T-helper 17 cell (primary cell): ENCODE measurements at places on chromosomes 16 and 17. TPM values are rescaled to one million over a fixed set of nuclear protein-coding genes. Genes with fewer than 3 reads are reported as not detected.

CHST5 gene
- total RNA-seq, result not detected

BAHCC1 gene
- 0.22 TPM for total RNA-seq

SPN gene
- 147 TPM for total RNA-seq

LUC7L gene
- 142 TPM for total RNA-seq

KRTAP2-1 gene
- not detected for total RNA-seq

CCL4L2 gene
- 0.62 TPM for total RNA-seq

HASPIN gene
- 0.22 TPM for total RNA-seq

KRTAP3-1 gene
- not detected for total RNA-seq

PYY gene
- not detected for total RNA-seq

DNA sequence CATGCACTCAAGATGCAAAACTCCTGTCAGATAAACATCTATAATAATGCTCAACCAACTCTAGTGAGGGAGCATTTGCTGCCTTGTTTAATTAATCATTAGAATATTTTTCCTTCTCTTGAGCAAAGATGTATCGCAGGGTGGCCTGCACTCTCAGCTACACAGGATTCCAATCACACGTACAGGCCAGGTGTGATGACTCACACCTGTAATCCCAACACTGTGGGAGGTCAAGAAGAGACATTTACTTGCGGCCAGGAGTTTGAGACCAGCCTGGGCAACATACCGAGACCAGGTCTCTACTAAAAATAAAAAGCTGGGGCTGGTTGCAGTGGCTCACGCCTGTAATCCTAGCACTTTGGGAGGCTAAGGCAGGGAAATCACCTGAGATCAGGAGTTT is 49.1 kb downstream of the ARHGAP17 start:
- H3K27ac ChIP-seq, result peak overlapping the region; percentile 19
- H3K27me3 ChIP-seq, result no peaks in the 10 kb centered on the region
- DNase-seq, result no peak
- peaks cover 16% of the 10 kb centered on the region for H3K36me3 ChIP-seq

- no peak overlapping the region for H3K27ac ChIP-seq
- no peak for DNase-seq
- no peaks in the 10 kb centered on the region for H3K36me3 ChIP-seq
- H3K27me3 ChIP-seq, result no peaks in the 10 kb centered on the region
- H3K4me3 ChIP-seq, result no peak overlapping the region
Observed at GRCh38 chr16:61595605-61596004, 440.6 kb downstream of the CDH8 start.

DNA sequence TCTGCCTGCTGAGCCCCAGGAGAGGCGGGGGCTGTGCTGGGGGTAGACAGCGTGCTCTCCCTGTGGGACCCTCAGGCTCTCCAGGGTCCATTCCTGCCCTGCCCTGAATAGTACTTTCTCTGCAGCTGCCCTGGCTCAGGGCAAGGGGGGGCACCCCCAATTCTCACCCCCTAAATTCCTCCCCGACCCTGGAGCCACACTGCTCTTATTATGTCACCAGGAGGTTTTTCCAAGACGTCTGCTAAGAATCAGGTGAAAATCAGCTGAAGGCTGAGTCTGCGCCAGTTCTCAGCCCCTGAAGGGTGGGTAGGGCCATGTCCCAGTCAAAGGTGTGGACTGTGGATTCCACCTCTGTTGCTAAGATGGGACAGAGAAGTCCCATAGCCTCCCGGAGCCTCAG is 49.9 kb upstream of the MAP3K14 start:
- DNase-seq, result no peak
- H3K4me3 ChIP-seq, result no peak overlapping the region
- H3K27ac ChIP-seq, result no peak overlapping the region
- no peaks in the 10 kb centered on the region for H3K36me3 ChIP-seq
- peaks cover 2% of the 10 kb centered on the region for H3K4me1 ChIP-seq
- H3K27me3 ChIP-seq, result peaks cover 41% of the 10 kb centered on the region

- H3K27ac ChIP-seq, result no peak overlapping the region
- no peaks in the 10 kb centered on the region for H3K36me3 ChIP-seq
- no peak for DNase-seq
- no peak overlapping the region for H3K4me3 ChIP-seq
- peaks cover 6% of the 10 kb centered on the region for H3K4me1 ChIP-seq
Observed at GRCh38 chr17:50044483-50044882, 11.4 kb upstream of the ITGA3 start.

- H3K4me1 ChIP-seq, result peaks cover 80% of the 10 kb centered on the region
- H3K4me3 ChIP-seq, result no peak overlapping the region
- no peak for DNase-seq
Observed at GRCh38 chr17:46175891-46176290, 17.3 kb downstream of the KANSL1 start.

GRCh38 chr16:15607700-15608396 is 35.1 kb downstream of the MARF1 start:
- H3K27ac ChIP-seq, result no peak overlapping the region
- H3K4me3 ChIP-seq, result no peak overlapping the region
- no peaks in the 10 kb centered on the region for H3K27me3 ChIP-seq
- no peak for DNase-seq
- peaks cover 15% of the 10 kb centered on the region for H3K36me3 ChIP-seq

DNA sequence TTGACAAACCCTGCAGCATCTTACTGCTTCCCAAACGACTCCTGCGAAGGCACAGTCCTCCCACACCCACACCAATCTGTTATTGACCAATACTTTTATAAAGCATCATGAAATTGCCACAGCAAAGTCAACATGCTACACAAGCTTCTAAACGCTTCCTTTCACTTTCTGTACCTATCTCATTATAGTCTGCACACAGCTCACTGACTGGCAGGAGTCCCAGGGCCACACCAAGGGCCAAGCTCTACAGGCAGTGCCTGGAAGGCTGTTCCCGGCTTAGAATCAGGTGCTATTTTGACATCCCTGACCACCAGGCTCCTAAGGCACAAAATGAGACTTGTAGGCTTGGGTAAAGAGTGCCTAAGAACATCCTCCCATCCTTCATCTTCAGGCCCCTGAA is 39.5 kb downstream of the USP7 start:
- peak overlapping the region; percentile 49 for H3K27ac ChIP-seq
- H3K4me1 ChIP-seq, result peaks cover 42% of the 10 kb centered on the region
- DNase-seq, result no peak
- peaks cover 2% of the 10 kb centered on the region for H3K36me3 ChIP-seq
- no peaks in the 10 kb centered on the region for H3K27me3 ChIP-seq
- H3K4me3 ChIP-seq, result no peak overlapping the region

GRCh38 chr16:10753670-10754069 is 10.0 kb downstream of the NUBP1 start:
- peaks cover 2% of the 10 kb centered on the region for H3K36me3 ChIP-seq
- no peak for DNase-seq
- peaks cover 7% of the 10 kb centered on the region for H3K4me1 ChIP-seq
- H3K4me3 ChIP-seq, result peak overlapping the region; percentile 47

- no peak overlapping the region for H3K27ac ChIP-seq
- no peak for DNase-seq
- no peaks in the 10 kb centered on the region for H3K36me3 ChIP-seq
- H3K4me1 ChIP-seq, result no peaks in the 10 kb centered on the region
- peaks cover 5% of the 10 kb centered on the region for H3K27me3 ChIP-seq
Observed at GRCh38 chr16:83201748-83202147, 575.0 kb downstream of the CDH13 start.

- H3K36me3 ChIP-seq, result no peaks in the 10 kb centered on the region
- no peaks in the 10 kb centered on the region for H3K4me1 ChIP-seq
- DNase-seq, result no peak
- no peaks in the 10 kb centered on the region for H3K27me3 ChIP-seq
- H3K27ac ChIP-seq, result no peak overlapping the region
Observed at GRCh38 chr16:65975049-65975708, 391.3 kb upstream of the CDH5 start.

DNA sequence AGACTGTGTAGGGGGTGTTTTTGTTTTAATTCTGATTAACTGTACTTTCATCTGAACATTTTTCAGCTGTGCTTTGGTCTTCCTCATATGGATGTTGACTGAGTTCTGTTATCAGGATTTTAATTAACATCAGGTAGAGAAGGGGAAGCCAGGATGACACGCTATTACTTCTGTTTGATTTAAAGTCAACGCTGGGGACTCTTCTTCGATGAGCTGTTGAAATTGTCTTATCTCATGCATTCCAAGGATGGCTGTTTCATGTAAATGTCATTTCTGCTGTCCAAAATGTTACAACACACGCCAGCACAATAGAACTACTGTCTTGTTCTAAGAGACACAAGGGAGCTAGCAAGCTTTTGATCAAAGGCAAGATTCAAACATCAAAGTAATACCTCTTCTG is 263.3 kb upstream of the CDH5 start:
- H3K27ac ChIP-seq, result no peak overlapping the region
- peaks cover 16% of the 10 kb centered on the region for H3K27me3 ChIP-seq
- DNase-seq, result no peak
- no peak overlapping the region for H3K4me3 ChIP-seq
- H3K36me3 ChIP-seq, result no peaks in the 10 kb centered on the region

- H3K27me3 ChIP-seq, result no peaks in the 10 kb centered on the region
- peak overlapping the region; percentile 84 for H3K27ac ChIP-seq
- no peaks in the 10 kb centered on the region for H3K36me3 ChIP-seq
- DNase-seq, result peak; percentile 43
Observed at GRCh38 chr16:3095869-3096268, 3.2 kb downstream of the ZSCAN10 start.
